Right hindlimb (tissue), 1 donor: ENCODE measurements at places on chromosomes 7 and 10.
A peak's percentile ranks its signal among the peaks of the same experiment; 100 is the strongest.

- DNase-seq = no peak
Measured at GRCh38 chr10:111648046-111648445, 535.5 kb downstream of the GPAM start.

DNA sequence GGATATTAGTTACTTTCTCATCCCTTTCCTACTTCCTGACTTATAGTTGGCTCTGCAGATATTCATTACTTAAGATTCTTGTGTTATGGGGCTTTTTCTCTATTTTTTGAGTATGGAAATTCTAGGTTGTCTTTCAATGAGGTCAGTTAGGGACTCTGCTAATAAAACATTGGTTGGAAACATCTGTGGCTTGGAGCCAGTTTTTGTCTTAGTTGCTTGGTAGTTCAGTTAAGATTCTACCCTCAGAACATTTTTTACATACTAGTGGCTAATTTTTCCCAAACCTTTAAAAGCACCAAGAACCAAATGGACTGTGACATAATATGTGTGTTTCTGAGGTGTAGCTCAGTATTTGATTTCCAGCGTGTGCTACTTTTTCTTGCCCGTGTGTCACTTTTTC is 305.6 kb upstream of the FZD1 start:
- no peak for DNase-seq

- DNase-seq = no peak
Measured at GRCh38 chr10:102870221-102870620, 951 bp downstream of the AS3MT start.

- DNase-seq = peak; percentile 3
Measured at GRCh38 chr7:159119851-159120539, 24.7 kb downstream of the VIPR2 start.

DNA sequence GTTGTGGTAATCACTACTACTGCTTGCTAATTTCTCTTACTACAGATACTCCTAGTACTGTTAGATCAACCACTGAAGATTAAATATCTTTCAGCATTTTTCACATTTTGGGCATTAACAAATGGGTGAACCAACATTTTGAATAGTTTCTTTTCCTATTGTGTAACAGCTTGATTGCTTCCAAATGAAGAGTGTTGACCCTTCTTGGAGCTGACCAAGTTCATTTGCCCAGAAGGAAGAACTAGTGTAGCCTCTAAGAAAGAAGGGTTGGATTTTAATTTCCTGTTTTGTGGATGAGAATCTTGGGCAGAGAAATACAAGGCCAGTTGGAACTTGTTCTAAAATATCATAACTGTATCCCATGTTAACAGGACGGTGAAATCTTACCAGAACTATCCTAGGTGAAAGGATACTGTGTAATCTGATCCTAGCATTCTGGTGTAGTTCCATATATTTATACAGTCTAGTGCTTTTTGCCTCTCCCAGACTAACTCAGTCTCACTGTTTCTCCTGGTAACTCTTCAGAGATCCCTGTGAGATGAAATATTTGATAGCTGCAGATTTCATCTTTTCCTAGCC is 37.3 kb downstream of the SND1 start:
- no peak for DNase-seq

GRCh38 chr10:22557321-22557720 is 157.1 kb downstream of the PIP4K2A start:
- DNase-seq = no peak

GRCh38 chr7:105971845-105972244 is 8.8 kb downstream of the CDHR3 start:
- DNase-seq = no peak

GRCh38 chr10:75651417-75651816 is 220.0 kb downstream of the LRMDA start:
- no peak for DNase-seq

GRCh38 chr7:82050792-82051191 is 280.9 kb upstream of the HGF start:
- no peak for DNase-seq

GRCh38 chr10:98610836-98611235 is 164.1 kb upstream of the HPS1 start:
- no peak for DNase-seq

GRCh38 chr10:49769692-49770091 is 7.6 kb upstream of the OGDHL start:
- DNase-seq = no peak

GRCh38 chr7:80584778-80585177 is 53.7 kb upstream of the CD36 start:
- DNase-seq = no peak

DNA sequence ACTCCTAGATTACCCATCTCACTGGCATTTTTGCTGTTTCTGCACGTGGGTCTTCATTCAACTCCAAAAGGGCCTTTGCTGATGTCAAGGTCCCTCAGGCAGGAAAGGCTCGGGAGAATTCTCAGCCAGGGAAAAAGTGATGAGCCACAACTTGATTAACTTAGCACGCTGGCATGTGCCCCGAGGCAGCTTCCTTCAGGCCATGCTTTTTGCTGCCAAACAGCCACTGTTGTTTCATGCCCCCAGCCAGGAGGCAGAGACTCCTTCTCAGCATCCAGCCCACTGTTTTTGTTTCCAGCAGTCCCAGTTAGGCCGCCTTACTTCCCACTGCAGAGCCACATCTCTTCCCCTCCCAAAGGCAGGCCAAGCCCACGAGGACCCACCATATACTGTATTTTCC is 266.5 kb upstream of the YAE1 start:
- DNase-seq = no peak

DNA sequence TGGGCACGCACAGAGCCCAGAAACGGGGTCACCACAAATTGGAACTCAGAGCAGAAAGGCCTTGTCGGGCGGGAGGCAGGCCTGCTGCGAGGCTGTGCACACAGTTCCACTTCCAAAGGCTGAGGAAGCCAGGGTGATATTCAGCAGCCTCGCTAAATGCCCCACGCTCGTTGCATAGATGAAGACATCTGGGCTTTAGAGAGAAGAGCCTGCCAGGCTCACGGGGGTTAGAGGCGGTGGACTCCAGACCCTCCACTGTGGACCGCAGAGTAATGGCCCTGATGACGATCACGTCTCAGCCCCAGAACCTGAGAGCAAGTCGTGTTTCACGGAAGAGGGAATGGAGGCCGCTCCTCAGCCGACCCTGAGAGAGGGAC is 104.2 kb downstream of the DNAJB6 start:
- no peak for DNase-seq

DNA sequence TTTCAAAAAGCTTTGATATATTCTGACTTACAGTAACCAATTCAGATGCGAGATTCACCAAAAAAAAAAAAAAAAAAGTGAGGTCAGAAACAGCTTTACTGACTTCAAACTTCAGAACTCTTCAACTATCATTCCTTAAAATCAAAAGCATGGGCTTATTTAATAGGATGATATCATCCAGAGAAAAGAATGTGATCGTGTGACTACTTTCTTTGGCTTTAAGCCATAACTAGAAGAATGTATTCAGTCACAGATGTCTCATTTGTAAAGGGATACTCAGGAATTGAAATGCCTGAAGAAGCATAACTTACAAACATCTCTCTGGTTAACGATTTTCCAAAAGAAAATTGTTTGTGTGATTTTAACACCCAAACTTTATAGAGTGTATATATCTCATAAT is 11.5 kb downstream of the TPK1 start:
- DNase-seq = no peak

GRCh38 chr10:18140149-18140956 is at the start of gene CACNB2:
TSS of gene CACNB2 (plus strand) at chr10:18140424.
- DNase-seq = peak; percentile 87

- no peak for DNase-seq
Measured at GRCh38 chr7:90892213-90892612, 296.1 kb downstream of the CDK14 start.

DNA sequence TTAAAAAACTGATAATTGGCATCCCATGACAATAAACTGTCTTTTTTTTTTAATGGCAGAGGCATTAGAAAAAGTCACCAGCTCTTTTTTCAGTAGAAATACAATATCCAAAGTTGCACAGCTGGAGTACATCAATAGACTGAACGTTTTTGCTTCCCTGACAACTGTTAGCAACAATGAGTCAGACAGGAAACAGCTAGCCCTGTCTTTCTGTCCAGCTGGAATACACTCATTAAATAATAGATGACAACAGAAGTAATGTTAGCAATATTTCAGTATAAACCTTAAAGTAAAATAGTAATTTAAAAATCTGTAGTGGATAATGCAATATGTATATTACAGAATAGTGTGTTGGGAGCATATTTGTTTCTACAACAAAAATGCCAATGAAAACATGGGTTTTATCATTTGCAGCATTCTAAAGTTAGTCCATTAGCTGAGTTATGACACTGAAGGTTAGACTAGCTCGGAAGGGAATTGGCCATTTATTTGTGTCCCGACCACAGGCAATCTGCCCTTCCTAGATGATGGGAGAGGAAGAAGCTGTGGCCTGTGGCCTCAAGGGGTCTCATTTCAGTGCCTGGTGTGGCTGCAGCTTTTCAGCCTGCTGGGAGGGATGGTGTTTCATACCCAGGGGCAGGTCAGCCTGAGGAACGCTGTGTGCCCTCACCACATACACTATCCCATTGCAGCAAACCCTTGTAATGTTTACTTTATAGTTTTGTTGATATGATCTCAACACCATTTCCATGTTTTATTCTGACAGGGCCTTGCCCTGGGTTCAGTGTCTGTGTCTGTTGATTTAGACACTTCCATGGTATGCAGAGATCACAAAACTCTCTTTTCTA is 173.3 kb downstream of the SLC16A9 start:
- DNase-seq = peak; percentile 63

- no peak for DNase-seq
Measured at GRCh38 chr10:24393201-24393600, 184.3 kb downstream of the KIAA1217 start.

DNA sequence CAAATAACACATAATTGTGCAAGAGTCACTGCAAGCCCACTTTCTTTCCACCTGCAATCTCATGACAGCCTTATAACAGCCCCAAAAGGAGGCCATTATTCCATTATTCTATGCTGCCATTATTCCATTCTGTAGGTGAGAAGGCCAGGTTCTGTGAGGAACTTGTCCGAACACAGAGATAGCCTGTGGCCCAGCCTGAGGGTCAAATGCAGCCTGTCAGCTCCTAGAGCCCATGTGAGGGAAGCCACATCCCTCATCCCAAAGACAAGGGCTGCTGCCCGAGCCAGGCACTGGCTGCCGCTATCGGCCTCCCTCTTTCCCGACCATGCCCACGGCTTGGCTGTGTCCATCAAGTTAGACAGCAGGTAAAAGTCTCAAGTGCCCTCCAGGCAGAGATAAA is 24.1 kb upstream of the C10orf71 start:
- peak; percentile 3 for DNase-seq

GRCh38 chr10:34814223-34814912 is 728 bp downstream of the PARD3 start:
- peak; percentile 85 for DNase-seq

DNA sequence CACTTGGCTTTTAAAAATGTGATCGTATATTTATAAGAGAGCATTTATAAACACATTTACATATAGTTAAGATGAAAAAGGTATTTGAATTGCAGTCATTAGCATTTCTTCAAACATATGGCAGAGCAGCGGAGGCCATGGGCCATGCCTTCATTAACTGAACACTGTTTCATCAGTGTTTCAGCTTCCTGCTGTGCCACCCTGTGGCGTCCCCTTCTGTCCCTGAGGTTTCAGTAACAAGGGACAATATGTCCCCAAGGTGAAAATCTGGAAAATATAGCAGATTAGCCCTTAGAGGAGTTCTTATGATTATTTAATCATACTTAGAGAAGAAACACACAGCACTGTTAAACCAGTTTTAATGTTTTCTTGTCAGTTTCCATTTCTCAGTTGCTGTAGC is 577.8 kb downstream of the ETV1 start:
- DNase-seq = no peak

DNA sequence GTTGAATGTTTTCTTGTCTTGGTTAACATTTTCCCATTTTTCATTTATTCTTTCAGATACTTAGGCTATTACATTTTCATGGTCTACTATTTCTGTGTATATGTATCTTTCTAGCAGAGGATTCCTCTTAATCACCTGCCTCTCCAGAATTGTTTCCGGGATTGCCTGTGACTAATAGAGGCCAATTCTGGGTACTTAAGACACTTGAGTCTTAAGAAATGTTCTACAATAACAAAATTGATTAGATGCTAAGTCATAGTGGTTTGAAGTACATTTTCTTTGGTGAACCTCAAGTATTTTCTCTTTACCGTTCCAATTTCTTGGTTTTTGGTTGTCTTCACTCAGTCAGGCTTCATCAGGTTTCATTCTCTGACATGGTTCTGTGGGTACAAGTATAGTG is 26.4 kb downstream of the BBS9 start:
- DNase-seq = no peak

DNA sequence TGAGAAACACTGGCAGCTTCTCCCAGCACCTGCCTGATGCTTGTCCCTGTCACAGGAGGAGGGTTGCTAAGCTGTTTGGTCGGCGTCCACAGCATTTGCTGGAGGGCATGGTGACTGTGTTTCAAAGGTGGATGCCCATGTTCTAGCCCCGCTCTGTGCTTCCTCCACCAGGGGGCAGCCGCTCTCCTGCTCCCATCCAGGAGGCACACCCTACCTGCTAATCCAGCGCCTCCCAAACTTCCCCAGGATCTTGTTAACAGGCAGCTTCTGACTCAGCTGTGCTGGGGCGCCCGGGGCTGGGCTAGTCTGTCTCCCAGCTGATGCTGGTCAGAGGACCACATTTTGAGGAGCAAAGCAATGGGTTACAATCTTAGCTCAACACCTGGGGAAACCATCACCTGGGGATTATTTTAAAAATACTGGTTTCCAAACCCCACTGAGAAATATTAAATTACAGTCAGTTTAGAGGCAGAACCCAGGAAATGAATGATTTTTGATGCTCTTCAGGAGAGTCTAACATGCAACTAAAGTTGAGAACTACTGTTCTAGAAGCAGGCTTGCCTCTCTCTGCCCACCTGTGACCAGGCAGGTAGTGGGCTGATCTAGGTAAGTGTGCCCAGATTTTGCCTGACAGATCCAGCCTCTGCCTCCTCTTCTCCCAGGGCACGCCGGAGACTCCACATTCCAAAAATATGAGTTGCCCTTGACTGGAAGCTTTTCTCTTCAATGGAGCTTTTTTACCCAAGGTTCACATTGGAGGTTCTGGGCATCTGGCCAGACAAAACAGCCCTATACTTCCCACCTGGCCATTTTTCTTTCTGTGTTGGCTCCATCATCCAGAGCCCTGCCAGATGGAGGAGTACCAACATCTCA is 92.7 kb upstream of the GPR26 start:
- DNase-seq = no peak

DNA sequence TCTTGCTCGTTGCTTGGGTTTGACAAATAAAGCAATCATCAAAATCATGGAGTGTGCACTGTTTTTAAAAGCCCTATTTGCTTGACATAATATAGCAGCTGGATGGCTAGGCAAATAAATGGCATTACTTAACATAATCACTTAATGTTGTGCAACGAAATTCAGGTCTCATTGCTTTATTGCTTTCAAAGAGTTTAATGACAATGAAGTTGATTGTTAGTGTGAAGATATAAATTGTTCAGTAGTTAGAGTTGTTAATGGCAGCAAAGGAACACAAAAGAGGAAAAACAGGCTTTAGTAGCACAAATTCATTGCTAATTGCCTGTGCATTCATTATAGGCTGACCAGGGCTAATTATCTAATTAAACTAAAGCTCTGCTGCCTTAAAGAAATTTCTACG is 7.6 kb upstream of the ADO start:
- DNase-seq = no peak

- no peak for DNase-seq
Measured at GRCh38 chr10:44125879-44126278, 259.0 kb downstream of the CXCL12 start.
